ENCODE measurements at places on chromosomes 1 and 21.

- no peak for DNase-seq
These were observed 46.5 kb downstream of the NENF start for GRCh38 chr1:212479188-212479587.

DNA sequence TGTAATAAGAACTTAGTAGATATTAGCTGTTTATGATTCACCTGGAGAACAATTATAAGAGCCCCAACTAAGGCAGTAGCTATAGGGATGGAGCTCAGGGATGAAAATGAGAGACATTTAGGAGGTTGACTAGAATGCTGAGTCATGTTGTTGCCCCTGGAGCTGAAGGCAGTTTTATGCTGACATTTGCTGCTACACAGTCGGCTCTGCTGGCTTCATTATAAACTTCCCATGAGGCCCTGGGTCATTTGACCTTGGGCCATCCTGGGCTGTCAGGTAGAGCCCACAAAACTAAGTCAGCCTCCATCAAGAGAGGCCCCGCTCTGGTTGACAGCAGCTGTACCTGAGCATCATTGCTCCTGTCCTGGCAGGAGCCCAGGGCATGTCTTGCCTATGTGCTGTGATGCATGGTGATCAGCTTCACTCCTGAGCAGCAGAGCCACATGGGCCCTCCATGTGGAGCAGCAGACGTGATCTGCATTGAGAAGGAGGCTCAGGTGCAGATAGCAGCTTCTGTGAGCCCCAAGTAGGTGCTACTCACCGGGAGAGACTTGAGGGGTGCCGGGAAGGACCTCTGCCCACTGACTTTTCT, 112.4 kb downstream of the TBX19 start:
- no peak for DNase-seq

GRCh38 chr1:44048532-44049215, 17.4 kb upstream of the SLC6A9 start:
- no peak for DNase-seq

DNA sequence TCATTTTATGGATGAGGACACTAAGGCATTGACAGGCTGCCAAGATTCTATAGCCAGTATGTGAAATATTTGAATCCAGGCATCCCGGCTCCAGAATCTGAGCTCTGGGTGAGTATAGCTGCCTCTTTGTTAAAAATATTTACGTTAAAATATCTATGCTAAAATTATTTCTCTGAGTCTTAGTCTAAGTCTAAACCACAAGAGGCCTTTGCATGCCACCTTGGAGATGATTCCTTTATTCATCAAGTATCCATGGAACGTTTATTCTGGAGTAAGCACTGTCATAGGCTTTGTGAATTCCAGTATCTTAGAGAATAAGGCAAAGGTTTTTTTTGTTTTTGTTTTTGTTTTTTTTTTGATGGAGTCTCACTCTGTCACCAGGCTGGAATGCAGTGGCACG, 116.4 kb downstream of the GREM2 start:
- no peak for DNase-seq

GRCh38 chr21:42672699-42673458, 19.5 kb downstream of the PDE9A start:
- DNase-seq: peak; percentile 15

DNA sequence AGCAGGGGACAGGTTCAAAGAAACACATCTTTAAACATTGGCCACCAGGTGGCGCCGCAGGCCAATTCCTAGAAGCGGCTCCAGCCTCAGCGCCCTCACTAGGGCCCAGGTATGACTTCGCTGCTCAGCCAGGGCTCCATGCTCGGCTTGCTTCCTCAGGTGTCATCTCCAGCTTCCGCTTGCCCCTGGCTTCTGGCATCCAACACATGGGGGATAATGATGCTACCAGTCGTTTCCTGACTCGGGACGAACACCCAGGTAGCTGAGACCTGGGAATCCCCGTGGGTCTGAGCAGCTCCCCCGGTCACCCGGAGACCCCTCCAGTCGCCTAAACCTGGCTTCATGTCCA, 8.5 kb upstream of the MEX3A start:
- peak; percentile 97 for DNase-seq

- peak; percentile 86 for DNase-seq
These were observed 19.8 kb upstream of the SARS1 start for GRCh38 chr1:109193653-109194590.

GRCh38 chr1:67815303-67816094, 17.8 kb downstream of the GNG12 start:
- DNase-seq: peak; percentile 28

- DNase-seq: no peak
These were observed 68.7 kb downstream of the NTPCR start for GRCh38 chr1:233019083-233019482.

- no peak for DNase-seq
These were observed 4.0 kb upstream of the PKP1 start for GRCh38 chr1:201279313-201279712.

- DNase-seq: no peak
These were observed 14.1 kb downstream of the CDA start for GRCh38 chr1:20602851-20603450.

DNA sequence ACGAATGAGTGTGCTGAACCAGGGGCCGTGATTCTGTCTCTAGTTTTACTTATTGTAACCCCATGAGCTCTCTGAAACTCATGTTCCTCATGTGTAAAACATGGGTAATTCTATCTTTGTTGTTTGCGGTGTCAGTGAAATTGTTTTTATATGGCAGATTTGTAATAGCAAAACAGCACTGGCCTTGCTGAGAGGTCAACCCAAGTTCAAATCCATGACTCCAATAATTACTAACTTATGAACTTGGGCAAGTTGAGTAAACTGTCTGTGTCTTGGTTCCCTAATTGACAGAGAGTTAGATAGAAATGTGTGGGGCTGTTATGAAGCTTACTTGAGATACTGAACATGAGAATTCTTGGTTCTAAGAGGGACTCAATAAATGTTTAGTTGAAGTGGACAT, 17.8 kb downstream of the C1orf116 start:
- DNase-seq: no peak

DNA sequence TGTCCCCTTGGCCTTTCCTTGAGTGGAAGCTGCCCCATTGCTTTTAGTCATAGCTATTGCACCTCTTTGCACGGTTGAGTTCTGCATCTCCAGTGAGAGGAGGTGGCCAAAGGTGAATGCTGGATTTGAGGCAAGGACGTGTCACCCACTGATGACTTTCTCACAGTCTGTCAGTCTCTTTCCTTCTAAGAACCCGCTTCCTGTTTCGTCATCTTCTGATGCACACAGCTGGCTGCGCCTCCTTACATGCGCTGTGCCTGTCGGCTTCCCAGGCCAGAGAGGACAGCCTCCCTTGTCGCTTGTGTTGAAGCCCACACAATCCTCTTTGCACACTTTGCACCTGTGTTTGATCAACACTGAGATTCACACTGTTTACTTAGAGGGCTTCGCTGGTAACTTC, 41.8 kb upstream of the PWP2 start:
- no peak for DNase-seq

GRCh38 chr1:18191481-18192155, 84.0 kb downstream of the IGSF21 start:
- DNase-seq: peak; percentile 99

GRCh38 chr1:111621050-111621449, 1.5 kb downstream of the RAP1A start:
- no peak for DNase-seq

GRCh38 chr1:186976700-186977099, 148.0 kb downstream of the PLA2G4A start:
- peak; percentile 35 for DNase-seq

DNA sequence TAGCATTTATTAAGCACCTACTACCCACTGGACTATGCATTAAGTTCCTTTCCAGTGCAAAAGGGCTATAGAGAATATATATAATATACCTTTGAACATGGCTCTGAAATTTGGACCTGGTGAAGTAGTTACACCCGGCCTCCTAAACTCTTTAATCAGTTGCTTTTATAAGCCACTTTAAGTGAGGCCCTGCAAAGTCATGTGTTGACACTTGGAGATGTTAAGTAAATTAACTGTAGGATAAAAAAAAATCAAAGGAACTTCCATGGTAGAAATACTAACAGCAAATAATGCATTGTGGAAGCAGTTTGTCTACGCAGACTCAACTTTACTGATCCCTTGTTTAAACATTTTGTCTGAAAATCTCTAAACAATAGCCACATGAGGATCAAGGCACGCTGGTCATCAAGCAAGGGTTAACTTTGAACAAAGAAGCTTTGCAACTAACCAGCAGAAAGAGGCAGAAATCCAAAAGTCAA, 283.9 kb downstream of the VAV3 start:
- DNase-seq: peak; percentile 13

DNA sequence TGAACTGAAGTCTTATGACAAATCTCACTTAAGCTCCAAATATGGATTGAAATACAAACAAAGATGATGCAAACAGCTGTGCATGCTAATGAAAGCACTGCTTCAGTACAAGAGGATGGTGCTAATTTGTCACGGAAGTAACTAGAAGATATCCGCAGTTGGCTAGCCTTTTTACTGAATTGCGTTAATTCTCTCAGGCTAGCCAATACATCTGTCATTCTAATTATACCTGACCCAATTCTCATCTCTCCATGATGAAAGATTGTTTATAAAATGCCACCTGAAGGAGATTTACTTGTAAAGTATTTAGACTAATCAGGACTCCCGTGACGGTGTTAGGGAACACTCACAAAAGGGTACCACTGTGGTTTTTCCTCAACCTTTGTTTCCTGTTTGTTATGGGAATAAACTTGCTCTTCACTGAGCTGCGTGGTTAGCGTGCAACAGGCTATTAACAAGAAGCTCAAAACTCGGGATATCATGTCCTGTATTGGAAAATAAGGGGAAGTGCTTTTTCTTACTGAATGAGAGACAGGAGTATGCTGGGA, 162.5 kb downstream of the APP start:
- no peak for DNase-seq

- DNase-seq: no peak
These were observed 208.2 kb upstream of the USP25 start for GRCh38 chr21:15521644-15522001.

DNA sequence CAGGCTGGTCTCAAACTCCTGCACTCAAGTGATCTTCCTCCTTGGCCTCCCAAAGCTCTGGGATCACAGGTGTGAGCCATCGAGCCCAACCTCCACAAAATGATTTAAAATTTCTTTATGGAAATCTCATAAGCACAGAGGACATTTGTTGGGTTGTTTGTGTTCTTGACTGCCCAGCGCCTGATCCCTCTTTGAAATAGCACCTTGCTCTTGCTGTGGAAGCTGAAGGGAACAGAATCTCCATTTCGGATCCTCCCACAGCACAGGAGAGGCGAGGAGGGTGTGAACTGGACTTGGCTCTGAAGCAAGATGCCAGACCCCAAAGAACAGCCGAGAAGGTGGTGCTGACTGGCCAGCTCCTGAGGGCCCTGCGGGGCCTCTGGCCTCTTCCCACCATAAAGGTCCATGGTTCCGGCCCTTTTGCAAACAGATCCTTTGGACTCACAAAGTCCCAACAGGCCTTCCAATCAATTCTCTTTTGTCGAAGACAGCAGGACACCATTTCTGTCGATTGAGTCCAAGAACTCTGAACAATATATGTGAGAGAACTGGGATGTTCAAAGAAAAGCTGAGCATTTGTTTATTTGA, 45.6 kb upstream of the COA6 start:
- no peak for DNase-seq

GRCh38 chr1:180927841-180928240, 15.1 kb downstream of the KIAA1614 start:
- peak; percentile 99 for DNase-seq

GRCh38 chr1:18532390-18533170, 51.9 kb downstream of the KLHDC7A start:
- DNase-seq: no peak

DNA sequence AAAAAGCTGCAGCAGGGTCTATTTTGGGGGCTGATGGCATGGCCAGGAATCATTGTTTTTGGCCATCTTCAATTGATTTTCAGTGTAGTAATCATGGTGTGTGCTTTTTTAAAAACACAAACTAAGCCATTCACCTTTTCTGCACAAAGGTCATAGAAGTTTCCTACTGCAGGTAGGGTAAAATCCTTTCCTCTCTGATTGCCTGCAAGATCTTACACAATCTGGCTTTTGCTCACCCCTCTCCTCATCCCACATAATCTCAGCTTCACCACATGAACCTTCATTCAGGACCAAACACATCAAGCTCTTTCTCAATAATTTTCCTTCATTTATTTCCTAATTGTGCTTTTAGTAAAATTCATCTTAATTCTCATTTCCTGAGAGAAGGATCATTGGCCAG, 38.3 kb upstream of the GBP5 start:
- no peak for DNase-seq

DNA sequence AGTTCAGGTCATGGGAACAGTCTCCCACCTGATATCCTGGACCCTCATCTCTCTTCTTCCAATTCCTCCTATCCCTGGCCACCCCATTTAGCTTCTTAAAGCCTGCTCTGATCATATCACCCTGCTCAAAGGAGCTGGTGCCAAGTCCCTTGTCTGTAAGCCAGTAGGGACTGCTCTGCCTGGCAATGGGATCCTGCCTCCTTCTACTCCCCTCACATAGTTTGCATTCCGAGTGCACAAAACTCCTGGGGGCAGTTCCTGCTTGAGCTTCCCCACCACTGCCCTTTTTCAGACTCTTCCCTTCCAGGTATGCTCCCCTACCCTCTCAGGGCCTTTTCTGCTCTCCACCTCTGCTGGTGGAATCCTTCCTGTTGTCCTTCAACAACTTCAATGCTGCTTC, 48.1 kb downstream of the NGF start:
- DNase-seq: no peak

- DNase-seq: peak; percentile 98
These were observed 1.2 kb upstream of the RNF11 start for GRCh38 chr1:51234721-51235425.

- DNase-seq: no peak
These were observed 42.2 kb downstream of the RAP1GAP start for GRCh38 chr1:21626921-21627339.

- peak; percentile 64 for DNase-seq
These were observed 207.1 kb downstream of the NUF2 start for GRCh38 chr1:163528710-163529348.

DNA sequence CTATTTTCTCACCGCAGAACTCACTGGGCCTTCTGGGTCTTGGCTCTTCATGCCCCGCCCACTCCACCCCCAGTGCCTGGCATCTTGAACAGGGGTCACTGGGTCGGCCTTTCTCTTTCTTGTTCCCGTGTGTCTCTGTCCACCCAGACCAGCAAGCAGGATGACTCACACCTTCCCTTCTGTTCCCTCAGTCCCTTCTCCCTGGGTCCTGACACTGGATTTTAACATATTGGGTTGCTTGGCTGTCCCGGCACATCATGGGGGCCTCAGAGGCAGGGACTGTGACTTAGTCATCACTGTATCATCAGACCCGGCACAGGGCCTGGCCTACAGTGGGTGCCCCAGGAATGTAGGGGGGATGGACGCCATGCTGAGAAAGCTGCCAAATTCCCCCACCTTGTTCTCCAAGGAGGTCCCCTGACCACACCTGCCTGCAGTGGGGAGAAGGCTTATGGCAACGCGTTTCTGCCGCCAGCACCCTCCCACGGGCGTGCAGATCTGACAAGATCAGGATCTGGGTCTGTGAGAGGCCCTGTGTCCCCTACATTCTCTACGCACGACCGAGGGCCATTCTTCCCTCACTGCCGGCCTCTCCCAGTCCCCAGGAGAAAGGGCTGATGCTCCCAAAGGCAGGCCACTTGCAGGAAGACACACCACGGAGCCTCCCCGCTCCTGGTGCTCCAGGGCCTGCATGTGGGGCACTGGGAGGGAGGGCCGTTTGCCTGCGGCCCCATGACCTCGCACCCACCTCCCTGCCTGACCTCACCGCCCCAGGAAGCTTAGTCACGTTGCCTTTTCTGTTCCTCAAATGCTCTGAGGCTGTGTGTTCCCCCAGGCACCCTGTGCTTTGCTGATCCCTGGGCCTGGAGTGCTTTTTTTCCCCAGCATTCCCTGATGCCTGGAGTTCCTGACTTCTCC, 157.2 kb upstream of the TMEM51 start:
- no peak for DNase-seq

GRCh38 chr1:67339623-67340343, 32.1 kb downstream of the IL12RB2 start:
- no peak for DNase-seq

- no peak for DNase-seq
These were observed 18.4 kb downstream of the ATP1A4 start for GRCh38 chr1:160169553-160170399.

All from NCI-H82 (cell line).